Activated T-helper 1 cell treated with anti-CD3 and anti-CD28 coated beads, Interleukin-2, amount 50 U/mL, for 16 hours (primary cell): ENCODE measurements at places on chromosomes 7 and 10.
A peak's percentile ranks its signal among the peaks of the same experiment; 100 is the strongest.

- no peak for DNase-seq
These were observed 55.3 kb upstream of the C7orf33 start for GRCh38 chr7:148535217-148535616.

- no peak for DNase-seq
These were observed 37.0 kb downstream of the PPP2R2D start for GRCh38 chr10:131937836-131938235.

DNA sequence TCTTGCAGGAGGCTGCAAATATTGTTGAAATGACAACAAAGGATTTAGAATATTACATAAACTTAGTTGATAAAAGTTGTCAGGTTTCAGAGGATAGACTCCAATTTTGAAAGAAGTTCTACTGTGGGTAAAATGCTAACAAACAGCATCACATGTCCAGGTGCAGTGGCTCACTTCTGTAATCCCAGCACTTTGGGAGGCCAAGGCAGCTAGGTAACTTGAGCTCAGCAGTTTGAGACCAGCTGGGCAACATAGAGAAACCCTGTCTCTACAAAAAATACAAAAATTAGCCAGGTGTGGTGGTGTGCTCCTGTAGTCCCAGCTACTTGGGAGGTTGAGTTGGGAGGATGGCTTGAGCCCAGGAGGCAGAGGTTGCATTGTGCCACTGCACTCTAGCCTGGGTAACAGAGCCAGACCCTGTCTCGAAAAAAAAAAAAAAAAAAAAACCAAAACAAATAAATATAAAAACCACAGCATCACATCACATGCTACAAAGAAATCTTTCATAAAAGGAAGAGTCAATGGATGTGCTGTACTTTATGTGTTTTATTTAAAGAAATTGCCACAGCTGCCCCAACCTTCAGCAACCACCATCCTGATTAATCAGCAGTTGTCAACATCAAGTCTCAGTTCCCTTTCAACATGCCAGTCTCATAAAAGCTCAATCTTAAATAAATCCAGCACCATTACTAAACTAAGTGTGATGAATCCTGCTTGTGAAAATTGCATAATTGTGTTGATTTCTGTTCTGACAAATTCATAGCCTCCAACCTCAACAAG is 83.2 kb upstream of the MBL2 start:
- no peak for DNase-seq

GRCh38 chr10:99569961-99570360 is 37.2 kb downstream of the NKX2-3 start:
- no peak for DNase-seq

DNA sequence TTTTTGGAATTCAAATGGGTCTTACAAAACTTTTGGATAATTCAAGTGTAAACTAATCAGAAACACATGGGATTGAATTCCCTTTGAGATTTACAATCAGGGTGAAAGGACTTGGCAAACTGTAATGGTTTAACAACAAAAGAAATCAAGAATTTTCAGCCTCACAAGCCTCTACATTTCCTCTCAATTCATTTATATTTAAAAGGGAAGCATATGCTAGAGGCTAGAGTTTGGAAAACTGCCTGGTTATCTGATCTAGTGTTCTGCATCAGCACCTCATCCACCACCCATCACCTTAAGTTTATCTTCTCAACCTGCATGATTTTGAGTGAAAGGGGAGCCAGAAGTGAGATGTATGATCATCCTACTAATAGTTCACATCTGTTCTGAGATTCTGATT is 120.7 kb downstream of the TES start:
- no peak for DNase-seq

DNA sequence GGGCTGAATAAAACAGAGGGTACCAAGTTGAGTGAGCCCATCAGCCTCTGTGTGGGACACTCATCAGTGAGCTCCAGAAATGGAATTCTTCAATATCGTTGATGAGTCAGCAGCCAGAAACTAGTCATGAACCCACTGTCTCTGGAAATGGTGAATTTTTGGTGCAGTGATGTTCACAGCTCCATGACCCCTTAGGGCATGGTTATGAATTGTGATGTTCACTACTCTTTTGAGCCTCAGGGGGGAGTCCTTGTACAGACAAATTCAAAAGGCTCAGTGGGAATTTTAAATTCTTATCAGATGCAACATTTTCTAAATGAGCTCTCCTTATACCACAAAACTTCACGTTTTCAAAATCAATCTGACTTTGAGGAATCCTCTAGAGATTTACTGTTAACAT is 335.7 kb downstream of the PHTF2 start:
- DNase-seq: no peak

- DNase-seq: no peak
These were observed 180.8 kb downstream of the MAD1L1 start for GRCh38 chr7:2051707-2052656.

GRCh38 chr7:76066716-76067503 is 19.0 kb downstream of the MDH2 start:
- no peak for DNase-seq

DNA sequence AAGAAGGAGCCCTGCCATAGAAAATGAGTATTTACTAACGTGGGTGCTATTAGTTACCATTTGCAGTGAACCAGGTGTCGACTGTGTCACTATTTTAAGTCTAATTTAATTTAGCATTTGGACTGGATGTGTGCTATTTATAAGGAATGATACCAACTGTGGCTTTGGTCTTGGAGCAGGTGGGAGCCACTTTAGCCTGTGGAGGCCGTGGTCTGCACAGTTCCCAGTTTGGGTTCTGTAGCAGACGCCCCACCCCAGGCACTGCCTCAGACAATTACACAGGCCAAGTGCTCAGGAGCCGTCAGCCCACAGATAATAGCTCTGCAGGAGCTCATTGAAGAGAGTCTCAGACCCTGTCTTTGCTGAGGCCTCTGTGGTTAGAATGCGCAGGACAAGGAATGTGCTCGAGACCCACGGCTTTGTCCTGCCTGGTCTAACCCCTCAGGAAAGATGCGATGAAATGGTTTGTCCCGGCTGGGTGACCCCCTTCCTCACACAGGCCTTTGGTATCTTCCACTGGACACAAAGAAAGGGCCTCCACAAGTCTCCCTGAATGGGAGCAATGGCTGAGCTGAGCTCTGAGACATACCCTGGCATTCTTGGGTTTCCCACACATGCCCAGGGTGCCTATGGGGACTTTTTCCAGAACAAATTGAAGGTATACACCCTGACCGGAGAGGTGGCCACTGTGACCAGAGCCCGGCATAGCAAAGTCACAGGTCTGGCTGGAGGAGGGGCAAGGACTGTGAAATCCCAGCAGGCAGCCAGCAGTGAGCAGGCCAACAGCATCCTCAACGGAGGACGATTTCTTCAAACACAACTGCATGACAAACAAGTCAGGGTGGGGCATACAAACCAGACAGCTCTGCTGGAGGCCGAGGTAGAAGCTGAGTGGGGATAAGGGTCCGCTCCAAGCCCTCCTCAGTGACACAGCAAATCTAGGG is 251.2 kb downstream of the ARHGAP12 start:
- no peak for DNase-seq

GRCh38 chr7:44282601-44283171 is 42.7 kb downstream of the CAMK2B start:
- DNase-seq: no peak

- DNase-seq: no peak
These were observed 7.0 kb upstream of the TRDMT1 start for GRCh38 chr10:17208476-17208875.

GRCh38 chr10:10330418-10330817 is 687.3 kb upstream of the CELF2 start:
- DNase-seq: no peak

DNA sequence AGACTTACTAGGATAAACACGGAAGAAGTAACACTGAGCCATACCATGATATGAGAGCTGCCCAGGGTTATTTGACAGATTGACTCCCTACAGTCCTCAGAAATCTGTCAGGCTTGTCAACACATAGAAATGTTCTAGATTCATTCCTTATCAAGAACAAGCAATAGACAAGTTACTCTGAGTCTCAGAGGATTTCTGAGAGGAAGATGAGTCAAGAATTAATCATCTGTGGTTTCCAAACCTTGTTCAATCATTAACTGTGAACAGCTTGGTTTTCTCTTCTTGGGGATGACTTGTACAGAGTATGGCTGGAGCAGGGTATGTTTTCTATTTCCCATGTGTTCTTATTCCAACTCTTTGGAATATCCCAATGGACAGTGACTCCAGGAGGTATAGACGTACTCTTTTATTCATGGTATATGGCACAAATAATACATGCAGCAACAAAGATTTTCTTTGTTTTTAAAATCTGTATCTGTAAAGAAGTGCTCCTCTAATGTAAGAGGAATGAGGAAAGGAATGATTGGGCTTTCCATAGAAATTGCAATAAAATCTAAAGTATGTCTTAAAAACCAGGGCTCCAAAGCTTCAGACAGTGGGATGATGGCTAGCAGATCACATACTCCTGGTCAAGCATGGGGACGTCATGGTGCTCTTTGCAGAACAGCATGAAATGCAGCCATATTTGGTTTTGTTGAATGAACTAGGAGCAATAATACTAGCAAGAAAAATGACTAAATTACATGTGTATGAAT is 11.9 kb upstream of the SFR1 start:
- no peak for DNase-seq

- no peak for DNase-seq
These were observed 311.3 kb upstream of the ZMIZ1 start for GRCh38 chr10:78757344-78757925.

DNA sequence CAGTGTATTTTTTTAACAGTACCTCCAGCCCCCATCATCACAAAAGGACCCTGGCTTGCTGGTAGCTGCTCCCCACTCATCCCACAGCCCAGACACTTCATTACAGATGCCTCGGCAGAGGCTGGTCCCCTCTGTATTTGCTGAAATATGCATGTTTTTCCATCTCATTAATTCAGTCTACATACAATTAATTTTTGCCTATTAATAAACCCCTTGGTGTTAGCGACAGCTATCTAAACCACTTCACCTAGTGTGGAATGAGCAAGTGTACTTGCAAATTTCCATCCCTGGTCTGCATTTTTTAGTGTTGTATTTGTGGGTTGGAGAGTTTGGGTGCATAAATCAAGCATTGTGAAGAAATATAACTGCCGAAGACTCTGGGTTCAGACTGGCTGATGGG is 216.9 kb downstream of the MGMT start:
- DNase-seq: no peak

GRCh38 chr7:44978511-44979366 is at the start of gene MYO1G:
Gene MYO1G, minus strand, starts transcription at chr7:44979015. Its CDS starts 54 bp downstream, at chr7:44978961.
- peak; percentile 75 for DNase-seq

DNA sequence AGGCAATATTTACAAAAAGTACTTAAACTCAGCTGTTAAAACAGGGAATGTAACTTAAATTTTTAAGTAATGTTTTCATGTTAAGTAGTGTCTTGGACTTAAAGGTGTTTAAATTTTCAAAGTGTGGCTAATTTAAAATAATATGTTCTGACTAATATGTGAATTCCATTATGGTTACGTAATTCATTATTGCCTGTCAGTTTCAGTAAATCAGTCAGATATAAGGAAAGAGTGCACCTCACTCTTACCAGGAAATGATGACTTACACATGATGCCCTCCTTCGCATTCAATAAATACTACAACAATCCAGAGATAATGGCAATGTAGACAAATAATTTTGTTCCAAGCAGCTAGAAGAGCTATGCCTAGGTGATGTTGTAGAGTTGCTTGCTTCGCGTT is 69.0 kb upstream of the WNT16 start:
- DNase-seq: no peak

- no peak for DNase-seq
These were observed 3.2 kb downstream of the IL6 start for GRCh38 chr7:22730066-22730710.

DNA sequence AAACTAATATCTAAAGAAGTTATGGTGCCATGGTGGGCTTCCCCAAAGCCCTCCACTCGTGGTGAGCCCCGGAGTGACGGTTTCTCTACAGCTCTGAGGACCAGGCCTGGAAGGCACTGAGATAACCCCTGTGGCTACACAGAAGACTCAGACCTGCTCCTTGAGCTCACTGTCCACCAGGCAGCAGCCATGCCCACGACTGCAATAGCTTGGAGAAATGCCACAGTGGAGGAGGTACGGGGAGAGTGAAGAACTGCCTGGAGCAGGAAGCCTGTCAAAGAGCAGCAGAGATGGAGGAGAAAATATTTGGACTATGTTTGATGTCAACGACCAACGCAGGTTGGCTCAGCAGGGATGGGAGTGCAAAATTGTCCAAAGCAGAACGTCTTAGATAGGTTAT is 300.1 kb upstream of the NPSR1 start:
- DNase-seq: no peak

GRCh38 chr10:73512207-73512743 is 16.5 kb upstream of the PPP3CB start:
- no peak for DNase-seq

DNA sequence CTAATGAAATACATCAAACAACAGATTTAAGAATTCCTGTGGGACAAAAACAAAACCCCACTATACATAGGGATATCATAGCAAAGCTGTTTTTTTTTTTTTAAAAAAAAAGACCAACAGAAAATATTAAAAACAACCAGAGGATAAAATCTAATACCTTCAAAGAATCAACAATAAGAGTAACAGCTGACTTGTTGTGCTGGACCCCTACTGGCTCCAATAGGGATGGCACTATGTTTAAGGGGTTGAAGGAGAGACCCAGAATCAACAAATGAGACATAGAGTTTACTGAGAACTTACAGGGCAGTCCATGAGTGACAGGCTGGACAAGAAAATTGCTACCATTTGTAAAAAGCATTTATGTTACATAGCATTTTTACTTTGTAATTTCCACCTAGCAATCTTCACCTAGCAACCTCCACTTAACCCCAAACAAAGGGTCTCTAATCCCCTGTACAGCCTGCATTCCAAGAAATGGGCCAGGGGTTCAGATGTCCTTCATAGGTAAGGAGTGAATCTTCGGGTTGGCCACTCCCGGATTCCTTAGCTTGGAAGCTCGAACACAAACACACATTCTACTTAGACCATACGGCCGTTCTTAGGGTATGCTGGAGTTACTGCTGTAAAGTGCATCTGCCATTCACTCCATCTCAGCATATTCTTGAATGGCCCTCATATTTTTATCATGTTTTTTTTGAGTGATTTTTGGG is 25.8 kb downstream of the ASZ1 start:
- no peak for DNase-seq

GRCh38 chr7:44912775-44913347 is 27.5 kb upstream of the PURB start:
- DNase-seq: no peak

GRCh38 chr10:32317795-32318357 is 29.1 kb downstream of the EPC1 start:
- no peak for DNase-seq

DNA sequence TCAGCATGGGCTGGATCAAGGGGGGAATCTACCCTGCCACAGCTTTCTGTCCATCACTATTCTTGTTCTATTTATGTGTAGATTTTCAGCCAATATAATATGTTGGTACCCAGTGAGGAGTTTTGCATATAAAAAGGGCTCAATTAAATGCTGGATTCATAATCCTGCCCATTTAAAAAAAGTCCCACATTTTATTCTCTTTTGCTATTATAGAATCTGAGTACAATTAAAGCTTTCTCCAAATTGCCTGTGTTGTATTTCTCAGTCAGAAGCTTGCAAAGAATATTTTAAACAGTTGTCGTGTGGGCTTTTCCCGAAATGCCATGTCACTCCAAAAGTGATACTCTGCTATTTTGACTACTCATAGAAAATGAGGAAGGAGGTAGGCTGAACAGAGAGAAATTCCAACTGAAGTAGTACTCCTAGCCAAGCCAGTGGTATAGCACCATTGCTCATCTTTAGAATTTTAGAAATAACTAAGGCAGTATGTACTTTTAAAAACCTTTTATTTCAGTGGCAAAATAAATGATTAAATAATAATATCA is 108.3 kb upstream of the HDAC9 start:
- no peak for DNase-seq

- DNase-seq: no peak
These were observed 174.4 kb upstream of the PCLO start for GRCh38 chr7:83337050-83337449.
